ENCODE measurements at places on chromosomes 5 and 9. TPM values are rescaled to one million over a fixed set of nuclear protein-coding genes. Genes with fewer than 3 reads are reported as not detected.

FOXD4L5 gene
- under 0.01 TPM for total RNA-seq

ISL1 gene
- not detected for total RNA-seq

SLC34A1 gene
- not detected for total RNA-seq

ANKRD20A1 gene
- total RNA-seq, result not detected

CTSV gene
- total RNA-seq, result 5.2 TPM
